ENCODE measurements at places on chromosomes 7 and 10. TPM values are rescaled to one million over a fixed set of nuclear protein-coding genes. Genes with fewer than 3 reads are reported as not detected.

- no peak overlapping the region for H3K27ac ChIP-seq
- H3K4me3 ChIP-seq: no peak overlapping the region
These were observed 17.8 kb downstream of the NAPEPLD start for GRCh38 chr7:103130901-103131624.

DNA sequence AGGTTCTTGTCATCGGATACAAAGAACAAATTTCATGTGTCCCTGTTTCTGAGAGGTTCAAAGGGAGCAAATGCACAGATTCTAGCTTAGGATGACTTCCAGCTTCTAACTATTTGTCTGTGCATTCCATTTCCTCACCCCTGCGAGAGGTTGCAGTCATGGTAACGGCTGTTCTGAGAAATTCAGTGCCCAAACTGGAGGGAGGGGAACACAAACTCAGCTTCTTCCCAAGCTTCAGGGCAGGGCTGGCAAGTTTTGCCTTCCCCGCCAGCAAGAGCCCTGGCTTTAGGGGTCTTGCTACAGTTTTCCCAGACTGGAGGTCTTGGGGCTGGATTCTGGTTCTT is 11.1 kb downstream of the FAS start:
- no peaks in the 10 kb centered on the region for H3K36me3 ChIP-seq
- H3K4me3 ChIP-seq: no peak overlapping the region
- H3K4me1 ChIP-seq: no peaks in the 10 kb centered on the region
- no peaks in the 10 kb centered on the region for H3K27me3 ChIP-seq
- no peak overlapping the region for H3K27ac ChIP-seq

DNA sequence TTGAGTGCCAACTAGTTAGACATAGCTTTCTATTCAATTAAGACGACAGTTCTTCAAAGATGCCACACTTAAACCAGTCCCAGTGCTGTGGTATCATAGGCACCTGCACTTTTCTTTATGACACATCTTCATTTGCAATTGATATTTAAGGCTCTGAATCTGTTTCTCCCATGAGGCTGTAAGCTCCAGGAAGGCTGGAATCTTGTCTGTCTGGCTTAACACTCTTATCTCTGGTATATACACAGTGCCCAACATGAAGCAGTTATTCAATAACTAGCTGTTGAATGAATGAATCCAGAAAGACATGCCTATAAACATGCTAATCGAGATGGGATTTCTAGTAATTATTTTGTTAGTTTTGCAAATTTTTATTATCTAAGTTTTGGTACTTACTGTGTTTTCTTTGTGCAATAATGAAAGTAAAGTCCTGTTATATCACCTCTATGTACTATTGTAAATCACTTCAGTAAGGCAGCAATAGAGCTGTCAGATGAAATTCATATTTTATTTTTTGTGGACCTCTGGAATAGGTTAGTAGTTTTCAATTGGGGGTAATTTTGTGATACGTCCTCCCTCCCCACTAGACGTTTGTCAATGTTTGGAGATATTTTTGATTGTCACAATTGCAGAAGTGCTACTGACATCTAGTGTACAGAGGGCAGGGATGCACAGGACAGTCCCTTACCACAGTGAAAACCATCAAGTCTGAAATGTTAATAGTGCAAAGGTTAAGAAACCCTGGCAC is 51.3 kb upstream of the STEAP4 start:
- H3K4me1 ChIP-seq: no peaks in the 10 kb centered on the region
- H3K36me3 ChIP-seq: no peaks in the 10 kb centered on the region
- DNase-seq: no peak
- no peak overlapping the region for H3K27ac ChIP-seq
- H3K27me3 ChIP-seq: no peaks in the 10 kb centered on the region
- no peak overlapping the region for H3K4me3 ChIP-seq

DNA sequence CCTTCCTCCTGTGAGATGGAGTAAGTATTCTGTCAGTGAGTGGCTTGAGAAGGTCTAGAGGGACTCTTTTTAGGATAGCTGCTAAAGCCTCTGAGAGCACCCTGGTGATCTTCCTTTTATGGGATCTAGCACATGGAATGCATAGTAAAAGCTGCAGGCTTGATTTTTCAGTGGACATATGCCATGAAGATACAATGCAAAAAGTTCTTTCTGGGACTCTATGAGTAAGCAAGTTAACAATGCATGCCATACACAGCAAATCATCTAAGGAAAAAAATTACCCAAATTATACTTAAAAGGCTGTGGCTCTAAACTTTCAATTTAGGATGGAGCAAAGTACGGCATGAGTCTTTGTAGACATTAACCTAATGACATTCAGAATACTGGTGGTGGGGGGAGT is 154.5 kb downstream of the SGMS1 start:
- H3K4me1 ChIP-seq: peaks cover 11% of the 10 kb centered on the region
- no peak overlapping the region for H3K4me3 ChIP-seq
- no peaks in the 10 kb centered on the region for H3K27me3 ChIP-seq
- no peak for DNase-seq
- H3K27ac ChIP-seq: no peak overlapping the region
- H3K36me3 ChIP-seq: no peaks in the 10 kb centered on the region

DNA sequence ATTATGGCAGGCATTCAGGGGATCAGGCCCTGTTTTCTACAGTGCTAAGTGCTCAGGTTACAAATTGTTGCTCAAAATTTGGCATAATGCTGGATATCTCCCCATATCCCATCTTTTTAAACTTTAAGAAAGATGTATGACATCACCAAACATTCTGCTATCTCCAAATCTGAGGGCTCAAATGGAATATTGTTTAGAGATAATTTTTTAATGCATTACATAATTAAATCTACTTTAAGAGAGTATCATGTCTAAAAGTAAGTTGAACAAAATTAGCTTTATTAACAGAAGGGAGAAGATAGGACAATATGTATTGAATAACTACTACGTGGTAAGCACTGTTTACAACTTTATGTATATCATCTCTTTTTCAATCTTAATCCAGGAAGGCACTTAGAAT is 13.9 kb downstream of the NT5C3A start:
- H3K36me3 ChIP-seq: no peaks in the 10 kb centered on the region
- H3K4me1 ChIP-seq: no peaks in the 10 kb centered on the region
- no peak overlapping the region for H3K27ac ChIP-seq
- DNase-seq: no peak
- H3K4me3 ChIP-seq: no peak overlapping the region

DNA sequence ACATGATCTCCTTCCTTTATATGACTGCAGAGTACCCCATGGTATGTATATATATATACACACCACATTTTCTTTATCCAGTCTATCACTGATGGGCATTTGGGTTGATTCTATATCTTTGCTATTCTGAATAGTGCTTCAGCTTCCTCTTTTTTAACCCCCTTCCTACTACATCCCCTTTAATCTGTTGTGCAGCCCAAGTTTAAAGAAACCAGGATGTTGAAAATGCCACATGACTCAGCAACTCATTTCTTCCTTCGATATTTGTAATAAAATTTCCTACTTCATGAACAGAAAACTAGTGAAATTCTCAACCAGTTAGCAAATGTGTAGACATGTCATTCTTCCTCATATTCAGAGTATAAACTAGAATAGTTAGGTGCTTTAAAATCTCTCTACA is 1245.7 kb upstream of the SORCS1 start:
- no peaks in the 10 kb centered on the region for H3K36me3 ChIP-seq
- no peaks in the 10 kb centered on the region for H3K27me3 ChIP-seq
- H3K4me3 ChIP-seq: no peak overlapping the region
- H3K4me1 ChIP-seq: no peaks in the 10 kb centered on the region
- no peak overlapping the region for H3K27ac ChIP-seq

PRSS1 gene
- 14.6 TPM for total RNA-seq

SH3PXD2A gene
- 8.7 TPM for total RNA-seq

- H3K4me1 ChIP-seq: no peaks in the 10 kb centered on the region
- H3K36me3 ChIP-seq: no peaks in the 10 kb centered on the region
- no peak overlapping the region for H3K27ac ChIP-seq
- DNase-seq: no peak
- H3K4me3 ChIP-seq: no peak overlapping the region
These were observed 26.0 kb downstream of the NUP42 start for GRCh38 chr7:23207884-23208283.

BLNK gene
- total RNA-seq: 0.59 TPM

ZNF804B gene
- not detected for total RNA-seq

GRCh38 chr10:52208365-52208764 is 105.7 kb upstream of the DKK1 start:
- H3K4me1 ChIP-seq: no peaks in the 10 kb centered on the region
- H3K36me3 ChIP-seq: no peaks in the 10 kb centered on the region
- no peak overlapping the region for H3K4me3 ChIP-seq
- no peak for DNase-seq
- no peak overlapping the region for H3K27ac ChIP-seq
- H3K27me3 ChIP-seq: no peaks in the 10 kb centered on the region

GRCh38 chr7:66837007-66837406 is 84.0 kb upstream of the TMEM248 start:
- no peaks in the 10 kb centered on the region for H3K4me1 ChIP-seq
- DNase-seq: peak; percentile 26
- no peaks in the 10 kb centered on the region for H3K36me3 ChIP-seq
- H3K27me3 ChIP-seq: no peaks in the 10 kb centered on the region
- H3K4me3 ChIP-seq: no peak overlapping the region
